ENCODE measurements at places on chromosomes 5 and 9.

- DNase-seq, result no peak
Observed at GRCh38 chr9:104319198-104319597, 184.9 kb upstream of the OR13F1 start.

DNA sequence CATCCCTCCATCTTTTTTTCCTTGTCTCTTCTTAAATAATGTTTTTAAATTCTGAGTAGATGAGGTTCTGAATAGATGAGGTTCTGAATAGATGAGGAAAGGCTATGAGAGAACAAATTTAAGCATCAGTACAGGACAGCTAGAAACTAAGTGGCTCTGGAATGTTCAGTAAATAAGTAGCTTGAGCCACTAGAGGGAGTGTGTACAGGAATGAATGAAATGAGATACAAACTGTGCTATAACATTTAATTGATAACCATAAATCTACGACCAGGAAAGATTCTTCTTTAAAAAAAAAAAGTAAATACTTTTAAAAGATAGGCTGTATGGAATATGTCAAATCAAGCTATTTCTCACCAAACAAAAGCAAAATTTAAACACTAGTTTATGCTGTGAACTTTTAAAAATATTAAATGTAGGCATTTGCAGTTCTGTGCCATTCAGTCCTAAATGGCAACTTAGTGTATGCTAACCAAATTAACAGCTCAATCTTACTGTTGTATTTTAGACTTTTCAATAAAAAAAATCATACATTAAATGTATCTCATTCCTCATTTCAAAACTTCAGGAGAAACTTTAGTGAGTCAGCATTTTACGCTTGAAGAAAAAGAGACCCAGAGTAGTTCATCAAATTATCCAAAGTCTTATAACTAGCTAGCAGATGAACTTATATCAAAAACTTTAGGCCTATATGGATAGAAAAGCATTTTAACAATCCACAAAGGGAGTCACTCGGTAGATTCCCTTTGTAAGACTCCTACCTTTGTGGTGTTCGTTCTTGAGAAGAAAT lies 70.4 kb upstream of the SNX2 start:
- no peak for DNase-seq

DNA sequence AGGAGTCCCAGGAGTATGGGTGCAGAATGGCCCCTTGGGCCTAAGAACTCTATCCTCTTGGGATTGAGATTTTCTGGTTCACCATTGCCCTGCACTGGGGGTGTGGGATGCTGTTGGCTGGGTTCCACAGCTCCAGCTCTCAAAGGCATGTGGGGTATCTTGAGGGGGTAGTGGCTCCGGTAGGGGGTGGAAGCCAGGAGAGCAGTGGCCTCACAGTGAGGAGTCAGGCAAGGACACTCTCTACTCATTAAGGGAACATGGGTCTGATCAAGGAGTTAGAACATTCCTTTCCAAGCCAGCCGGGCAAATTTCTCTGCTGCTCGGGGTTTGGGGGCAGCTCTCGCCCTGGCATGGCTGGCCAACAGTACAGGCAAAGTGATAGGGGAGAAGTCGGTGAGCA lies 33.0 kb downstream of the LARP1 start:
- no peak for DNase-seq

- no peak for DNase-seq
Observed at GRCh38 chr5:119079318-119079921, 8.5 kb downstream of the DMXL1 start.

- DNase-seq, result no peak
Observed at GRCh38 chr5:57863661-57864060, 381.1 kb upstream of the ACTBL2 start.

DNA sequence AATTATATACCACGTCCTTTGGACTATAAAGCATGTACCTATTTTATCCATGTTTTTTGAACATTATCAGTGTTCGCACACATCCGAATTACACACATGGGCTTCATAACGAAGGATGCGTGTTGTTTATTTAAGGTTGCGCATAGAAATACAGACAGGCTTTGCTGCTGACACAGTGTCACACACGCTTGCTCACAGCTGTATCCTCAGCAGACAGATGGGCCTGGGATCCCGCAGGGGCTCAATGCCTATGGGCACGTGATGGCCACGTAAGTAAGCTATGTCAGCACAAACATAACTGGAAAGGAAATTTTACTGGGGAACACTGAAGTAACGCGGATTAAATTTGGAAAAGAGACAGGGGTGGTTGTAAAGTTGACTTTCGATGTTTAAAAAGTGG lies 76.6 kb downstream of the OTULIN start:
- no peak for DNase-seq

DNA sequence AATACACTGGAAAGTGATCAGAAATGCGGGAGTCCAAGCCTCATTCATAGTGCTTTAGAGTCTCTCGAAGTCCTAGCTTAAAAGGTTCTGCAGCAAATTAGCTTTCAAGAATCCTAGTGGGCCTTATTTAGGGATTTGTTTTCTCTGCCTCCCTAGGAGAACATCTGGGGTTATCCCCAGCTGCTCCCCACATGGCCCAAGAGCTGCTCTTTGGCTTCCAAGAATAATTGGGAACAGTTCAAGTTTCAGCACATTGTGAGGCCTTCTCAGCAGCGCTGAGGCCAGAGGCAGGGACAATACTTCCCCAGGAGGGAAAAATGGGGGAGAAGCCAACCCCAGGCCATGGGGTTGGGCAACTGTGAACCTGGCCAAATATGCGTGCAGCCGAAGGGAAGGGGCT lies 108.7 kb downstream of the LIFR start:
- no peak for DNase-seq

DNA sequence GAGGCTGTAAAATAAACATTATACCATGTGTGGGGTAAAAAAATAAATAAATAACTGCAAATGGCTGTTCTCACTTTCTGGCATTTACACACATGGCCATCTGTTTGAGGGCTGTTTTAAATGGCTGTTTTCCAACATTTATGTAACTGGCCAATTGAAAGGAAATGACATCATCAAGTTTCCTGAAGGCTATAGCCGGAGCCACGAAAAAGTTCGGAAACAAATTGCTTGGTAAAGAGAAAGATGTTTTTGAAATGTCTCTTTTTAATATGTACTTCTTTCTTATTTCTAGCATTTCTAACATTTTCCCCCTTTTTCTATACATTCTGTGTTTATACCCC lies 95.4 kb upstream of the DAB2 start:
- DNase-seq, result no peak

DNA sequence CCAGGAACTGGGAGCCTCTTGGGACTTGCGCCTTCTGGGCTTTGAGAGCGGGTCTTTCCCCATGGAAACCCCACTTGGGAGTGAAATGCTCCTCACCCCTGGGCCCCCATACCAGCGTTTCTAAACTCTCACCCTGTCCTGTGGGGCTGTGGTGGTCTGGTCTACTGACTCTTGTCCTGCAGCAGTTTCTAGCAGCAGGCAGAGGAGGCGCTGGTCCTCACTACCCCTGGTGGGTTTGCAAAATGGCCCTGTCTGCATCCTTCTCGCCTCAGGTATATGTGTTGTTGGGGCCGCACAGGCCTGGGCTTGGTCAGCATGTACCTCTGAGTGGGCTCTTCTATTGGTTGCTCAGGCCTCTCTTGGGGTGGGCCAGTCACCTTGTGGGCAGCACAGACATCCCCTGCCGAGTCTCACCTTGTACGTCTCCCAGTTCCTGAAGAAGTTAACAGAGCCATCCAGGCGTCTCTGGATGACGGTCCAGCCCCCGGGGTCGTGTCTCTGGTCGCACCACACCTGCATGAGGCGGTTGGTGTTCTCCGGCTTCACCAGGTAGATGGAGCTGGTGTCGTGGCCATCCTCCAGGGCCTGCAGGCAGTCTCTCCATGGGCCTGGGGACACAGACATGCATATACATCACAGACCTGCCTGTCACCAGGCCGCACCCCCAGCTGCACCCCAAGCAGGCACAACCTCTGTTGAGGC lies 29.0 kb downstream of the ANGPTL2 start:
- no peak for DNase-seq

DNA sequence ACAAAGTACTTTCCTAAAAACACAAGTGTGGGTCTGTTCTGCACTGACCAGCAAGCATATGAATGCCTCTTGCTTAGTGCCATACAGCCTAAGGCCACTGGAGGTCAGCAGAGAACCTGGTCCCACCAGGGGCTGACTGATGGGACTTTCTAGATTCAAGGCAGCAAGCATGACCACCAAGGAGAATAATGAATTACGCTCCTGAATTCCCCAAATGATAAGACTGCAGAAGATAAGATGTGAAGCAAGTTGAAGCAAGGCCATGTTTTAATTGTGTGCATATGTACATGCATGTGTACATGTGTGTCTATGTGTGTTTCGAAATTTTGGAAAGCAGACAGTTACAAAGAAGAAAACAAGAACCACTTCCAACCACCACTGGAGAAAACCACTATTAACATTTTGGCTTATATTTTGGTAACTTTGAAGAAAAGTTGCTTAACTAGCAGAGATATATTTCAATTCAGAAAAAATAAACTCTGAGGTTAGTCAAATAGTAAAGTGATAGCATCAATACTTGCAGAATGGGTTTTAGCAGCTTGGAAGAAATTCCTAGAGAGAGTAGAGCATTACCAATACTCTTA lies 70.5 kb downstream of the ERP44 start:
- DNase-seq, result peak; percentile 60

GRCh38 chr5:145887217-145887616 lies 14.4 kb upstream of the GRXCR2 start:
- DNase-seq, result no peak

GRCh38 chr5:141692919-141693725 lies 11.1 kb upstream of the ARAP3 start:
- DNase-seq, result peak; percentile 44

GRCh38 chr5:66882606-66883227 lies 286.5 kb downstream of the MAST4 start:
- no peak for DNase-seq

DNA sequence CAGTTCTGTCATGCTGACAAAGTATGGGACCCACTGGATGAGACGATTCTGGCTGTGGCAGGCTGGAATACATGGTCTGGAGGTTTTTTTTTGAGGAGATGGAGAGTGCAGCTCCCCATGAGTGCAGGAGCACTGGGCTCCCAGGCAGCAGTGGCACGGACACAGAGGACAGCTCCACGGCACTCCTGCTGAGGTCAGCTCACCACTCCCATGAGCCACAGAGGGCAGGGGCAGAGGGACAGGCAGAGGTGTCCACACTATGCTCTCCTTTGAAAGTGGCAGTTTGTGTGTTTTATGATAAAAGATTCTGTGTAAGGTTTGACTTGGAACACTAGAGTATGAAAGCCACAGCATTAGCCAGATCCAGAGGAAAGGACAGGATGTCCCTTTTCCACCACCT lies 114.4 kb downstream of the UBE2R2 start:
- DNase-seq, result no peak

DNA sequence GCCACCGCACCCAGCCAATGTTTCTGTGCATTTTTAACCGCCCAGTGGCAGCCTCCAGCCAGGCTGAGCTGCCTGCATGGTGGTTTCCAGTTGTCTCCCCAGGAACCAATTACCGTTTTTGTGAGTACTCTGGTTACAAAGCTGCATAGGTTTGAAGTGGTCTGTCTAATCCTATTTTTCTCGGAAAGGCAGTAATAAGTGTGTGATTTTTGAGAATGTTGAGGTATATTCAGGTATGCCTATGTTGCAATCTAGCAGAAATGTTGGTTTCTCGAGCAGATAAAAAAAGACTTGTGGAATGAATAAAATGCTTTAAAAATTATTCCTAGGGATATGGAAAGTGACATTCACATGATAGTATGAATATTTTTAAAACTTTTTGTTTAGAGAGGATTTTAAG lies 41.5 kb upstream of the ANKH start:
- DNase-seq, result no peak

DNA sequence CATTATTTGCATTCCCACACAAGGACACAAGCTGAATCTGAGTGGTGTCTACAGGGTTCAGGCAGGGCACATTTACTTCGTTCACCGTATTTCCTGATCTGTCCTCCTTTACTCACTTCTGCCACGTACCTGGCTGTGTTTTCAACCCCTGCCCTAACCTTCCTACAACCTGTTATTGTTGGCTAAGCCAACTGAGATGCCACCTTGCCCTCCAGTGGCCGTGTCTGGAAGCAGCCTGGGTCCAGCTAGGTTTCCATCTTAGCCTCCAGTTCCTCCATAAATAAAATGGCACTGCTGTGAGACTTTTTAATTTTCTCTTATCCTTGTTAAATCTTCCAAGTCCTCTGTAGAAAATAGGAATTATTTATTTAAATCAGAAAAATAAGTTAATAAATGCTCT lies 64.8 kb downstream of the ATP10B start:
- no peak for DNase-seq

DNA sequence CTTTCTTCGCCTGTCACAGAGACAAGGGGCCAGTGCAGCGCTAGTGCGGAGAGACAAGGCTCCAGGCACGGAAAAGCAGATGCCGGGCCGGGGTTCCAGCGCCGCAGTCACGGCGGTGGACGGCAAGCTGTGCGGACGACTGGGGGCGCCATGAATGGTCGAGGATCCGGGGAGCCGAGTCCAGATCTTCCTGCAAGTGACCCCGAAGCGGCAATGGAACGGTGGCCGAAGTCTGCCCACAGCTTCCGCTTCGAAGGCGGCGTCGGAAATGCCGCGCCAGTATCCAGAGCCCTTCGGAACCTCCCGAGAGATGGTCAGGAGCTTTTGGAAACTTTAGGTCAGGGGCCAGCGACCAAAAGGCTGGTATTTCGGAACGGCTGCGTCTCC lies 601 bp upstream of the FAF2 start:
- peak; percentile 2 for DNase-seq

DNA sequence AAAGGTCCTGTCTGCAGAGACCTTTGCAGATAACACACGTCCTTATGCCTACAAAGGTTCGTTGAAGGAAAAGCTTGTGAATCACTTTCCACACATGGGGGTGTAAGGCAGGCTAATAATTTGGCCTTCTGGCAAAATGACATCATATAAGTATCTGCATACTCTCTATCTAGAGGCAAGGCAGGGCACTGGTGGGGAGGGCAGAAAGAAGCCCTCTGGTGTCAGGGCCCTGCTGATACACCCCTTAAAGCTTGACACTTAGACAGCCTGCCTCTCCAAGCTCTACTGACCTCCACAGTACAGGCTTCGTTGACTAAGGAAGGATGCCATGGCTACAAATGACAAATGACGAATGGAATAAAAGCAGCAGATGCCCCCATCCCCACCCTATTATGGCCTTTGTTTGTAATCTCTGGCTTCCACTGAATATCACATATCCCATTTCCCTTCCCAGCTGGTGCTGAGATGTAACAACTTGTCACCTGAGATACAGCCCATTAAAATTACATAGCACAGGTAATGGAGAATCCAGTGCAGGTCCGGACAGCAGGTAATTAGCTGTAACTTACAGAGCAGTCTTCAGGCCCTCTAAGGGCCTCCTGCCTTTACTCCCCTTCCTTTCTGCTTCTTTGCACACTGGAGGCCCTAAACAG lies 76.9 kb upstream of the IFNK start:
- DNase-seq, result no peak

Measured in CD4-positive, alpha-beta T cell treated with Interferon gamma for 1 hour (primary cell).